Activated naive CD8-positive, alpha-beta T cell treated with anti-CD3 and anti-CD28 coated beads, Interleukin-2, amount 50 U/mL, for 16 hours (primary cell): ENCODE measurements at places on chromosomes 3 and 15.

DNA sequence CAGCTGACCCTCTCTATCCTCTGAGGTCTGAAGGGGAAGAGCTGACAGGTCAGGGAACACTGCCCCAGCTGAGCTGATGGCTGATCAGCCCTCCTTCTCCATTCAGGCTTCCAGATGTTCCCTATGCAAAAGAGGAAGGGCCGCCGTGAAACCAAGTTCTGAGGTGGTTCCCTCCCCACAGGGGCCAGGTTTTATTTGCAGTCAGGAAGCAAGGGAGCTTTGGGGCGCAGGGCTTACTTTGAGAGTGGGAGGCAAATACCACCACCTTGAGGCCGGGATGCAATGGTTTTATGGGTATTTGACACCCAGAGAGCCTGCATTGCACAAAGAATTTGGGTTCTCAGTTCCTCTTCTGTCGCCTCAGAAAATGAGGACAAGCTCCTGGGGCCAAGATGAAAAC is 186.9 kb downstream of the ARRDC4 start:
- no peak for DNase-seq

DNA sequence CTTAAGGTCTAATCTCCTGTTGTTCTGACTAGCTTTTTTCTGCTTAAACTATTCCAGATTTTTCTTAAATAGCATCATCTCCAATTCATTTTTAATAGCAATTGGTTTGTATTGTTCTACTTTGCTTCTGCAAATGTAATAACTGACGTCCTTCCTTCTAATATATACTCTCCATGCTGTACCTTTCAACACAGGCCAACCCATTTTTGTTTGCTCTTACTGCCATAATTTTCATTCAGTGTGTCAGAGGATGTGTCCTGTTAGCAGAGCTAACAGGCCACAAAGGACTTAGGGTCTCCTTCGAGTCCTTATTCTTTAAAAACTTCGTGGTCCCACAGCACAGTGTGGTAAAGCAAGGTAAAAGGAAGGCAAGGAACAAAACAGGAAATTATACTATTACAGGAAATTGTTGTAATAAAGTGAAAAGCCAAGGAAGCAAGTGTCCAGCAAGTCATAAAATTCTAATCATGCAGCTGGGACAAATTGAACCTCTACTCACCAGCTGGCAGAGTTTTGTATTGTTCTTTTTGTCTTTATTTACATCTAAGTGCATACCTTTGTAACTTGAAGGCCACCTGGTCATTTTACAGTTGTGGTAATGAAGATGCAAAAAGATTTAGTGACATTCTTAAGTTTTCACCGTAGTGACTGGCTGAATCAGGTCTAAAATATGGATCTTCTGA is 64.9 kb upstream of the ZBTB20 start:
- DNase-seq = no peak

DNA sequence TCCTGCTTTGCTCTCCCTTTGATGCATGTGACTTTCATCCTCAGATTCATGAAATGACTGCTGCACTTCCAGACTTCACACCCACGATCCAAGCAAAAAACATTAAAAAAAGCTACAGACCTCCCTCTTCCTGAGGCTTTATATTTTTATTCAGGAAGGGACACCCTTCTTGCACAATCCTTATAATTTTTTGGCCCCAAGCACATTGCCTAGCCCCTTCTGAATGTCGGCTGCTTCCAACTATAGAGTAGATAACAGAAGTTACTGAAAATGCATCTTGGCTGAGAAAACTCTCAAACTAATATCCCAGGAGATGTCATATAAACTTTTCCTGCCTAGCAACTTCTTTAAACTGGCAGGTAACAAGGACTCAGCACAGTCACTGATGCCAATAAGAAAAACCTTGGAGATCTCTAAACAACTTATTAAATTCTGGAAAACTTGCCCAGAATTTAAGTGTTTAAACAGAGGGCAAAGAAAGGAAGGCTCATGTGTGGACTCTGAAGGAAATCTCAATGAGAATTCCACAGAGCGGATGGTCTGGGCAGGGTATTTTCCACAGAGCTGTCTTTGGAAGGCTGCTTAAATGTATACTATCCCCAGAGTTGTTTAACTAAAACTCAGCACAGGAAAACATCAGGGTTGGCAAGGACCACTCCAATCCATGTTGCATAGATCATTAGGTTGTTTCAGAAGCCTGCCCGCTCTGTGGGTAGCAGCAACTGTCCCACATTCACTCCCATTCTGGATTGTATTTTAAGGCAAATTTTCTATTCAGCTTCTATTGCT is 746.8 kb upstream of the LMCD1 start:
- no peak for DNase-seq

- no peak for DNase-seq
These were observed 386.3 kb upstream of the NR2F2 start for GRCh38 chr15:95944193-95944592.

DNA sequence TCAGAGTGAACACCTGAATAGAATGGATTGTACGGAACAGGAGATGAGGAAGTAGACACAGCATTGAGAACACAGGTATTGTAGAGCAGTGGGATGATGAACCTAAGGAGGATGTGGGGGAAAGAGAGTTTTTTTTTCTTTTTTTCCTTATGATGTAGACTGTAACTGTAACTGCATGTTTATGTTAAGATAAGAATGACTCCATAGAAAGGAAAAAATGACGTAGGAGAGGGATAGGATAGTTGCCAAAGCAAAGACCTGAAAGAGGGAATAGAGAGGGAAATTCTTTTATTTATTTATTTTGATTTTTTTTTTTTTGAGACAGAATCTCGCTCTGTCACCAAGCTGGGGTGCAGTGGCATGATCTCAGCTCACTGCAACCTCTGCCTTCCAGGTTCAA is 33.2 kb downstream of the APH1B start:
- no peak for DNase-seq

DNA sequence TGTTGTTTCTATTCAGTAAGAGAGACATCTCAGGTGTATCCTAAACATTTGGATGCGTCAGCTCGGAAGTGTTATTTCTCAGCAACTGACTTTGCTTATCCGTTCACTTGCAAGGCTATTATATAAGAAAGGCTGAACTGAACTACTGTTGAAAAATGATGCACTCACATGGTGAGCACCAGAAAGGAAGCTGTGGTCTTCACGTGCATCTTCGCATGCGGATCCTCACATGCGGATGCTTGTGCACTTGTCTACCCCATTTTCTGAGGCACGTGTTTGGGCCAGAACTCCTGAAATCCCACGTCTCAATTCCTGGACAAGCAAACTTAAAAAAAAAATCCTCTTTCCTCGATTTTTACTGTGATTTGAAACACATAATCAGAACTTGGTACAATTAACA is 63.2 kb downstream of the PDZRN3 start:
- no peak for DNase-seq

DNA sequence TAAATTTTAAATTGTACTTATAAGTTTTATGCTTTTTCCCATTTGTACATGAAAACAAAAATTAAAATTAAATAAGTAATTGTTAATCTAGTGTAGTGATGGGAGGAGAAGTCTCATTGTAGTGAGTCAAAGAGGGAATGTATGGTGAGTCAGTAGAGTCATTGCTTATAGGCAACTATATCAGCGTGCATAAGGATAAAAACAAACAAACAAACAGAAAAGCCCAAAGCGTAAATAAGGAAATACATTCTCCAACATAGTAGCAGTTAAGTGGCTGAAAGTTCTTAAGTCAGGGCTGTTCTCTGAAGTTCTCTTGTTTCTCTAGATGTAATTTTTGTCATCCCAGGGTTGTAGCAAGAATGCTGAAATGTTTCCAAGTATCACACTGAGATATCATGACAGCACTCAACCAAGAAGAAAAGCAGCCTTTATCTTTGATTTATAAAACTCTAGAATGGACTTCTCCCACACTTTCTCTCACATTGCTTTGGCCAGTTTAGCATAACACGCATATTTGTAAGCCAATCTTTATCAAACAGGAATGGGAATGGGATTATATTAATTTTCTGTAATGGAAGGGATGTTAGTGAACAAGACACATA is 184.1 kb upstream of the TP63 start:
- no peak for DNase-seq

DNA sequence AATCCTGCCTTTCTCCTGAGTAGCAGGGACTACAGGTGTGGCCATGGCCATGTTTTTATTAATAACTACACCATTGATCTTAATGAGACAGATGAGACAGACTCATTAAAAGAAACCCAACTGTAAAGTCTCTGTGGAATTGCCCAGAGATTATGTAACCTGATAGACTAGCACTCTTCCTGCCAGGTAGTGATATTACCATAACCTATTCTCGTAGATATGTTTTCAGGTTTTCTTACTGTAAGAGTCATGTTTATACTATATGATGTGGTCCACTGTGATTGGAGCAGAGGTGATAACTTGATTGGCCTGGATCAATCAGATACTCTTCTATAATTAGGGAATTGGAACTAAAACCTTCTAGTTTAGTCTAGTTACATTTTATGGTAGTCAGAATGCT is 93.7 kb downstream of the NFKBIZ start:
- no peak for DNase-seq

- DNase-seq = no peak
These were observed 5.4 kb upstream of the THSD4 start for GRCh38 chr15:71109905-71110304.

GRCh38 chr3:28934126-28934813 is 346.6 kb upstream of the RBMS3 start:
- DNase-seq = no peak

DNA sequence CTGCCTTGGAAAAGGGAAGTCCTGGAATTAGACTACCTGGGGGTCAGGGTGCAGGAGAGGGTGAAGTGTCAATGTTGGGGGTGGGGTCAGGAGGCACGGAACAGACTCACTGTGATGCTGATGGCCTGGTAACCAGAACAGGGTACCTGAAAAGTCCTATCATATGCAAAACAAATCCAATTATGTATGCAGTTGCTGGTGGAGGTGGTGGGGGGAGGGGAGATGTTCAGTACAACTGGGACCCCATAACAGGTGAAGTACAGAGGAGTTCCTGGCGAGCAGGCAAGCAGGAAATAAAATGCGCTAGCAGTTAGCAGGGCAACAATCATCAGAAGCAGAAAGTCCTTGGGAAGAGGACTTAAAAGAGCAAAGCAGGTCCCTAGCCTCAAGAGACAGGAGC is 4.2 kb upstream of the KATNBL1 start:
- no peak for DNase-seq

DNA sequence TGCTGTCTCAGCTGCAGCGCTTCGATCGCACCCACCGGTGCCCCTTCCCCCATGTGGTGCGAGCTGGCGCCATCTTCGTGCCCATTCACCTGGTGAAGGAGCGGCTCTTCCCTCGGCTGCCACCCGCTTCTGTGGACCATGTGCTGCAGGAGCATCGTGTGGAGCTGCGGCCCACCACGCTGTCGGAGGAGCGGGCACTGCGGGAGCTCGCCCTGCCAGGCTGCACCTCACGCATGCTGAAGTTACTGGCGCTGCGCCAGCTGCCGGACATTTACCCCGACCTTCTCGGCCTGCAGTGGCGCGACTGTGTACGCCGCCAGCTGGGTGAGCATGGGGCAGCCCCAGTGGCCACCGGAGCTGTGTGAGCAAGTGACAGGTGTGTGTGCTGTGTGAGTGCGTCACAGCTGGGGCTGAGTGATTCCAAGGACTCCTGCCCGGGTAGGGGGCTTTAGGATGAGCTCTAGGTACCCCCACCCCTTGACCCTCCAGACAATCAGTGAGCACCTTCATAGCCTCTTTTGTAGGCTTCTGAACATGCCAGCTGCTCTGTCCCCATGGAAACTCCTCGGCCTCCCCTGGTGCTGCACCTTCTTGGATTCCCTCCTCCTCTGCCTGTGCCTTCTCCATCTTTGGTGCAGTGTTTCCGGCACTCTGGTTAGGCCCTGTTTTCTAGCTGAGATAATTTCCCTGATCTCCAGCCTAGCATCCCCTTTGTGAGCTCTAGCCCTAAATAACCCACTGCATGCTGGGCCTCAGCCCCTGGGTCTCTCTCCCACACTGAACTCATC is 7.0 kb downstream of the C15orf39 start:
- no peak for DNase-seq

- no peak for DNase-seq
These were observed 28.5 kb downstream of the SENP5 start for GRCh38 chr3:196896229-196896628.

DNA sequence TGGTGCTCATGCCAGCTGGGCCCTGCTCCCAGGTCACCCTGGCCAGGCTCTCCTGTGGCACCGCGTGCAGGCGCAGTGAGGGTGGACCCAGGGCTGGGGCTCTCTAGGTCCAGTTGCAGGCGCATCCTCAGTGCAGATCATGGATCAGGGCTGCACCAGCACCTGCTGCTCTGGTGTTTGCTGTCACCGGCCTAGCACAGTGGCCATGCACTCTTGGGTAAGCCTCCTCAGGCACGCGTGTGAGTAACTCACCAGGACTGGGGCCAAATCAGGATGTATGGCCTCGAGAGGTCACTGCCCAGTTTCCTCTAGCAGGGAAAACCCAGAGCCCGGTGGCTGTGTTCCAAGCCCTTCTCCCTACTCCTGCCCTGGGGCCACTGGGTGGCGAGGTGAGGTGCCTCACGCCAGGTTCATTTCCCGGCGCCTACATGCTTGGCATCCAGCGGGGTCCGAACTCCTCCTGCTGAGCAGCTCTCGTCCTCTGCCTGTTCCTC is 45.5 kb upstream of the SLC41A3 start:
- DNase-seq = no peak

DNA sequence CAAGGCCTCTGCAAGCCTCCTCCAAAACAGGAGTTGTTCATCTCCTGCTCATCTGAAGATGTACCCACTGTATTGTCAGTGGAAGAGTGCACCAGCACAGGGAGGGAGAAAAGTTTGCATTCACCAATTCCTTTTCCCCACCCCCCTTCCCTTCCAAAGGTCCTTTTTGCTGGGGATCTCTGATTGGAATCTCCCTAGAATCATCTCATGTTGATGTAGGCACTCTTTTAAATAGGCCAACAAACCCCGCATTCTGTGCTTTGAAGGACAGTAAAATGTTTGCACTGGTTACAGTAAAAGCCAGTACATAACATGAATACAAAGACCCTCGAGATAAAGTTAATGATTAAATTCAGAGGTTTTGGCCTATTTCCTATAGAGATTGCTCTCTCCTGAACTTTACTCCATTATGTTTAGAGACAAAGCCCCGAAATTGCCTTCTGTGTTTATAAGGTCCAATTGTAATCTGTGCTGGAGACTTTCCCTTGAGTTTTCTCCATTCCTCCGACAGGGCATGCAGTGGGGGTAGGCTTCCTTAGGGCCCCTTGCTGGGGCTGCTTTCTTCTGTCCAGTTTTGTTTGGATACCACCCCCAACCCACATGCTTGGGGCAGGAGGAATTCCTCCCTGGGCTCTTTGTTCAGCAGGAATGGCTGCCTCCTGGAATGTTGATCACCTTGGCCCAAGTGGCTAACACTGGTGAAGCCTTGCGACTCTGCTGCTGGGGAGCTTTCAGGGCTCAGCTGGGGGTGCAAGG is 22.5 kb downstream of the TRIM71 start:
- DNase-seq = no peak

- DNase-seq = no peak
These were observed 16.8 kb upstream of the LARS2 start for GRCh38 chr3:45371621-45372020.

DNA sequence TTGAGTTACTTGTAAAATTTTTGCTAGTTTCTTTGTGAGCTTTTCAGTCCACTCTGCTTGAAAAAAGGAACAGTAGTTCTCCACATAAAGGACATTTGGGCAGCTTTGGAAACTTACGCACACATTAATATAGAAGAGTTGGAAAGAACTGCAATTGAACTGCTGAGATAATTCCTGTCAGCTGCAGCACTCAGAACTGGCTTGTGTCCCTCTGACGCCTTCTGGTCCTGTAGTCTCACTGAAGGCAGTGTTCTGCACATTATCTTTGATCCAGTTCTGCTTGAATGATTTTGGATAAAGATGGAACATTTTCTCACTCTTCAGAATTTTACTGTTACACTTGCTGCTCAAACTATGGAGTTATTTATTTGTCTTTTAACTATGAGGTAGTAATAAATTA is 901.9 kb downstream of the OTOL1 start:
- no peak for DNase-seq
